ENCODE measurements at places on chromosomes 12 and 14.
A peak's percentile ranks its signal among the peaks of the same experiment; 100 is the strongest.

DNA sequence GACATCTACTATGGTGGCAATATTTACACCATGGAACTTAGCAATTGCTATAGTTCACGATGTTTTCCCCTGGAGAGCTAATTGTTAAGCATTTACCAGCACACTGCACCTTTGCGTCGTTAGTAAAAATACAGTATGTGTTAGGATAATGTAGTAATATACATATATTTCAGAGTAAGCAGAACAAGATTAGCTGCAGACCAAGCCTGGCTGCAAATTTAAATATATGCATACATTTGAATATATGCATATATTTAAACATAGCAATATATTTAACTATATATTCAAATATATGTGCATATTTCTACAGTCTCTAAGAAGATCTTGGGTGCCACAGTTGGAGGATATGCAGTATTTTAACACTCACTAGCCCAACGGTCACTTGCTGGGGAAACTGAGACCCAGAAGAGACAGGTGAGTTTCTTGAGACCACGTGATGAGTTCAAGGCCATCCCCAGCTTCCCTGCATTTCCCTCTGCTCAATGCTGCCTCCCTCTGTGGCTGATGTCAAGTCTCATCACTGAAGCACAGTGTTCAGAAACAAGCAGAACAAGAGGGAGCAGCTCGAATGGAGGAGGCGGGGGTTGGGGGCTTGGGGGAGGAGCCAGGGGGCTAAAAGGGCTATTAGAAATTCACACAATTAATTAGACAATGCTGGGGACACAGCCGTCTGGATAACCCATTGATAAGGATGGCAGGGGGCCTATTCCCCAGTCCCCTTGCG is 708.0 kb downstream of the MED13L start:
- DNase-seq, result no peak

GRCh38 chr14:35878272-35879150 is 52.4 kb downstream of the BRMS1L start:
- DNase-seq, result peak; percentile 88

DNA sequence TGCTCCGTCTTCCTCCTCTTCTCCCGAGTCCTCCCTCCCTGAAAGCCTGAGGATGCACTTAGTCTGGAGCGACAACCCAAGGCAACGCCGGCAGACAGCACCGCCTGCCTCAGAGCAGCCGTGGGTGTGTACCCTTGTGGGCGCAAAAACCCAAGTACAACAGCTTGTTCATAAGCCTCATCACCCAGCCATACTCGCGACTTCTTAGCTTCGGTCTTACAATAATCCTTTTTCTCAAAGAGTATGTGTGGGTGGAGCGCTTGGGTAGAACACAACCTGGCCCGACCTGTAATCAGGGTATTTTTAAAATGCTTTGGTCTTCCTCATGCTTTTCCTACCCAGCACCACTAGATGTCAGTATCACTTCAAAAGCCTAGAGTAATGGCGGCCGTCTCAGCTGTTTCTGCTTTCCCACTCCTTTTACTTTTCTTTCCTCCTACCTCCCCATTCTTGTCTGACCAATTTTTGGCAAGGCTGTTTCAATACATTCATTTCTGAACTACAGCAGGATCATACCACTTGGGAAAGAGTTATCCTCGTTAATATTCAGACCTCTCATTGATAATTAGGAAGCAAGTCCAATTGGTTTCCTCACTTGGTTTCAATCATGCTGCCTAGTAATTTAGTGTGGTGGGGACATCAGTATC is 198.9 kb downstream of the EPS8 start:
- DNase-seq, result peak; percentile 42

- DNase-seq, result no peak
Observed at GRCh38 chr12:106878804-106879203, 76.9 kb upstream of the TMEM263 start.

GRCh38 chr12:106801830-106802533 is 27.5 kb downstream of the RIC8B start:
- DNase-seq, result no peak

- DNase-seq, result no peak
Observed at GRCh38 chr14:59057551-59057950, 130.9 kb upstream of the DAAM1 start.

DNA sequence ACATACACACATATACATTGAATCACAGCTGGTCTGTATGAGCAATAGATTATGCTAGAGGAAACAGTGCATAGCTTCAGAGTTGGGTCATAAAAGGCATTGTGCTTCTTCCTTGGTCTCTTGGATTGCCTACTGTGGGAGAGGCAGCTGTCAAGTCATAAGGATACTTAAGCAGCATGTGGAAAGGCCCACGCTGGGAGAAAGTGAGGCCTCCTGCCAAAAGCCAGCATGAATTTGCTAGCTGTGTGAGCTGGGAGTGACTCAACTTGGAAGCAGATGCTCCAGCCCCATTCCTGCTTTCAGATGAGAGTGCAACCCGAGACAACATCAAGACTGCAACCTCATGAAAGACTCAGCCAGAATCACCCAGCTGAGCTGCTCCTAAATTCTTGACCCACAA is 311.9 kb upstream of the TBX3 start:
- no peak for DNase-seq

Data from GM04504 (cell line).